GOT3 (cell line): ENCODE measurements at places on chromosomes 12 and 14.

- no peak for DNase-seq
Measured at GRCh38 chr12:48454667-48455066, 17.7 kb upstream of the ANP32D start.

DNA sequence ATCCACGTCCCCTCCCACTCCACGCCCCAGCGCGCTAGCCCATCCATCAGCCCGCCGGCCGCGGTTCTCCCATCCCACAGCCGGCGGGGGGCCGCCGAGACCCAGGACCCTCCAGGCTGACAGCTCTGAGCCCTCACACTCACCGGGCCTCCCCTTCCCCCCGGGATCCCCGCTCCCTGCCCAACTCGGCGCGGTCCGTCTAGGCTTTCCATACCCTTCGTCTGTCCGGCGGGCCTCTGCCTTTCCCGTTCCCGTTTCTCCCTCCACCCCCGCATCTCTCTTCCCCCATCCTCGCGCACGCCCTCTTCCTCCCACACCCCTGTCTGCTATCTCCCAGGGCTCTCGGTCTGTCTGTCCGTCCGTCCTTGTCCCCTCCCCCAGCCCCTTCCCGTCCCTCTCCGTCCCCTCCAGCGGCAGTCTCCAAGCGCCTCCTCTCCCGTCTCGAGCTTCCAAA, 726 bp downstream of the ZFHX2 start:
- no peak for DNase-seq

DNA sequence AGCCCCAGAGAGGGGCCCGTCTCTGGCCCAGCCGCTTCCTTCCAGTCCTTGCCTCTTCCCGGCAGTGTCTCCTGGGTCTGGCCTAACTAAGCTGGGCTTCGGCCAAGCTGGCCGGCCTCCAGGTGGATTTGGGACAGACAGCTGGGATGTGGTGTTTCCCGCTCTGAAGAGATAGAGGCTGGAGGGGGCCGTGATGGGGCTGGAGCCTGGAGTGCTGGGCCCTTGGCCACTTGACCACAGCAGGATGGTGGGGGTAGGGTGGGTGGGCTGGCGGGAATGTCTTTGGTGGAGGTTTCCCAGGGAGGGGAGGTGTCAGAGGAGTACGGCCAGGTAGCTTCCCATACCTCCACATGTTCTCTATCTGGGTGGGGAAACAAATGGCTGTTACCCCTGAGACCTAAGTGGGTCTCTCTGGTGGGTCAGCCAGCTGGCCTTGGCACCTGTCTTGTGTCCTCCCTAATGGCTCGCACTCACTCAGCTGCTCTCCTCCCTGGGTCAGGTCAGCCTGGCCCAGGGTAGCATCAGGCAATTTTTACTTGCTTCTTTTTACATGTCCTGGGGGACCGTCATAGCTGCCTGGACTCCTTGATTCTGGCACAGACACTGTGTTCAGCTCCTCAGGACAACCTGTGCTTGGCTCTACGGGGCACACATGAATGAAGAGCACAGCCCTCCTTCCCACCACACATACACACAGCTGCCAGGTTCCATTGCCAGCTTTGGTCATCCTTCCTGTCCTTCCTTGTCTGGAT, 19.8 kb upstream of the PGF start:
- DNase-seq = no peak

DNA sequence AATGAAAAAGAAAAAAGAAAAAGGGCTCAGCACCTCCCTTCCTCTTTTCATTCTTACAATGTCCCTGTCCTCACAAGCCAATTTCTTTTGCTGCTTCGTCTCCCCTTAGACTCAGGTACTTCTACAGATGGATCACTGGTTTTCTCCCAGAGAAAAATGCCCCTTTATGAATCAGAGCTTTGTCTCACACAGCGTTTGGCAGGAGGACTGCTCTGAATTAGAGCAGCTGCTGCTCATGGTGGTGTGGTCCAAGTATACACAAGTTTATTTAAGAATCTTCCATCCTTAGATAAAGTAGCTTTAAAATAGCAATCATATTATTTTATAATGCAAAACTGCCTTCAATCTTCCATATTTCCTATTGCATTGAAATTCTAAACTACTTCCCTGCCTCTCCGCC, 80.3 kb downstream of the SLC8A3 start:
- no peak for DNase-seq

- DNase-seq = no peak
Measured at GRCh38 chr12:31371256-31371620, 45.3 kb upstream of the SINHCAF start.

GRCh38 chr14:74511966-74512830, 18.6 kb downstream of the ISCA2 start:
- no peak for DNase-seq

- no peak for DNase-seq
Measured at GRCh38 chr14:99573436-99574098, 30.4 kb downstream of the CCDC85C start.

- DNase-seq = no peak
Measured at GRCh38 chr12:121284551-121285390, 11.7 kb downstream of the CAMKK2 start.

GRCh38 chr14:103846543-103847450, 578 bp downstream of the PPP1R13B start:
- DNase-seq = no peak

- no peak for DNase-seq
Measured at GRCh38 chr12:130424858-130425697, 87.4 kb downstream of the PIWIL1 start.

DNA sequence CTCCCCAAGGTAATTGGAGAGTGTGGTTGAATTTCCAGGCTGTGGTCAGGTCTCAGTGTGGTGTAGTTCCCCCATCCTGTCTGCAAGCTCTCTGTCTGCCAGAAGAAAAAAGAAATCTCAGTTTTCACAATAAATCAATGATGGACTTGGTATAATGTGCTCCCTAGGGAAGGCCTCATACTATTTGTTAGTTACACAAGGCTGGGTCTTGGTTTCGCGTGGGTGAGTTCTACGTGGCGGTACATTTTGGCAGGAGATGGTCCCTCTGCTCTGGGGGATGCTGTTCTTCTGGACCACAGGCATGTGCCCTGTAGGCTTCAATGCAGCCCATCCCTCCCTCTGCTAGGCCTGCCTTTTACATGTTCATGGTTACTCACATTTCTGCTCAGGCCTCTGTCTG, 206.4 kb upstream of the PELI2 start:
- no peak for DNase-seq

DNA sequence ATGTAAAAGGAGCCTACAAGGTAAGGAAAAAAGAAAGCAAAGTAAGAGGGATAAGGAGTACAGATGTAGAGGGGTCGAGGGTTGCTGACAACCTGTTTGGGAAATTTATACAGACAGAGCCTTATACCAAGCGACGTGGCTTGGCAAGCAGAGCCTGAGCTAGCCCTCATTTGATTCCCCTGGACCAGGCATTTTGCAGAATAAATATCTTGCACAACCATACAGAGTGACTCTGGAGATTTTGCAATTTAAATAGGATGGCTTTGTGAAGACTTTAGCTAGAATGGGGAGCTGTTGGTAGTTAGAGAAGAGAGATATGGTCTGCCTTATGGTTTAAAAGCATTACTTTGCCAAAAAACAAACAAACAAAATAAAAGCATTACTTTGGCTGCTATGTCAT, 11.1 kb upstream of the ANO6 start:
- DNase-seq = no peak

DNA sequence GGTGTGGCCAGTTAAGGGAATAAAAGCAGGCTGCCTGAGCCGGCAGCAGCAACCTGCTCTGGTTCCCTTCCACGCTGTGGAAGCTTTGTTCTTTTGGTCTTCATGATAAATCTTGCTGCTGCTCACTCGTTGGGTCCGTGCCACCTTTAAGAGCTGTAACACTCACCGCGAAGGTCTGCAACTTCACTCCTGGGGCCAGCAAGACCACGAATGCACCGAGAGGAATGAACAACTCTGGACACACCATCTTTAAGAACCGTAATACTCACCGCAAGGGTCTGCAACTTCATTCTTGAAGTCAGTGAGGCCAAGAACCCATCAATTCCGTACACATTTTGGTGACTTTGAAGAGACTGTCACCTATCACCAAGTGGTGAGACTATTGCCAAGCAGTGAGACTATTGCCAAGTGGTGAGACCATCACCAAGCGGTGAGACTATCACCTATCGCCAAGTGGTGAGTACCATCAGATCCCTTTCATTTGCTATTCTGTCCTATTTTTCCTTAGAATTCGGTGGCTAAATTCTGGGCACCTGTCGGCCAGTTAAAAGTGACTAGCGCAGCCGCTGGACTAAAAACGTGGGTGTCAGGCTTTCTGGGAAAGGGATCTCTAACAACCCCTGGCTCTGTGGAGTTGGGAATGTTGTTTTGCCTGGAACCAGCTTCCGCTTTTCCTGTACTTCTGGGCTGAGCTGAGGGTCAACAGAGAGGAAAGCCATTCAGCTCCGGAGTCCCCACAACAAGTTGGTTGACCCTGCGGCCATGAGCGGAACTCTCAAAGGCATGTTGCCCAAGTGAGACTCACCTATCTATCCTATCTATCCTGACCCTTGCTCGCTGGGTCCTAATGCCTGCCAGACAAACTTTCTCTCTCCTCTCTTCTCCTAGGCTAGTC, at the start of gene DHRS2:
TSS of gene DHRS2 (plus strand) at position 48 of the 895 bp plus-strand sequence. CDS start 2,501 bp downstream, outside the sequence.
- no peak for DNase-seq

GRCh38 chr12:88450136-88450535, 130.1 kb downstream of the KITLG start:
- DNase-seq = no peak

GRCh38 chr12:124543052-124543589, 24.3 kb downstream of the NCOR2 start:
- DNase-seq = no peak

- no peak for DNase-seq
Measured at GRCh38 chr12:26239852-26240815, 44.8 kb downstream of the SSPN start.
